ENCODE measurements at places on chromosomes 1 and 21.

DNA sequence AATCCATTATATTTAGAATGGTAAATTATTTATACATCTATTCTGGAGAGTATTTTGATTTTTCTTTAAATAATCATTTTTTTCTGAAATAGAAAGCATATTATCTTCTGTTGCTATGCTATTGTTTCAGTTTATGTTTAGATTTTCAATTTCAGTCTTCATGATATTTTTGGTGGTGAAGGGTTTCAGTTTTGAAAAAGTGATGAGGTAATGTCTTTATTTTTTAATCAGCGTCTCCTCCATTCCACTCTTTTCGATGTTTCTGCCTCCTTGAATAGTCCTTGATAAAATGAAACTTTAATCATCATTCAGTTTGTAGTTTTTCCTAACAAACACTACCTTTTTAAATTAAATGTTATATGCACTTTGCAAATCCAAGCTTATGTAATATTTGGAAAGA, 428.6 kb downstream of the PTPRC start:
- DNase-seq: no peak

GRCh38 chr1:96365076-96365475, 356.5 kb upstream of the PTBP2 start:
- no peak for DNase-seq

GRCh38 chr1:174966008-174966572, 33.7 kb upstream of the CACYBP start:
- no peak for DNase-seq

- DNase-seq: no peak
Measured at GRCh38 chr1:40997096-40997495, 17.6 kb downstream of the CTPS1 start.

- DNase-seq: no peak
Measured at GRCh38 chr1:243346468-243346867, 90.6 kb downstream of the SDCCAG8 start.

- DNase-seq: peak; percentile 40
Measured at GRCh38 chr1:39653546-39654031, 14.1 kb upstream of the HEYL start.

GRCh38 chr1:31013187-31013864, 52.2 kb downstream of the PUM1 start:
- DNase-seq: no peak

GRCh38 chr1:162276493-162276892, 100.2 kb downstream of the SPATA46 start:
- no peak for DNase-seq

GRCh38 chr1:89578946-89579684, 53.8 kb upstream of the LRRC8C start:
- no peak for DNase-seq

- no peak for DNase-seq
Measured at GRCh38 chr1:33414879-33415278, 16.0 kb downstream of the PHC2 start.

DNA sequence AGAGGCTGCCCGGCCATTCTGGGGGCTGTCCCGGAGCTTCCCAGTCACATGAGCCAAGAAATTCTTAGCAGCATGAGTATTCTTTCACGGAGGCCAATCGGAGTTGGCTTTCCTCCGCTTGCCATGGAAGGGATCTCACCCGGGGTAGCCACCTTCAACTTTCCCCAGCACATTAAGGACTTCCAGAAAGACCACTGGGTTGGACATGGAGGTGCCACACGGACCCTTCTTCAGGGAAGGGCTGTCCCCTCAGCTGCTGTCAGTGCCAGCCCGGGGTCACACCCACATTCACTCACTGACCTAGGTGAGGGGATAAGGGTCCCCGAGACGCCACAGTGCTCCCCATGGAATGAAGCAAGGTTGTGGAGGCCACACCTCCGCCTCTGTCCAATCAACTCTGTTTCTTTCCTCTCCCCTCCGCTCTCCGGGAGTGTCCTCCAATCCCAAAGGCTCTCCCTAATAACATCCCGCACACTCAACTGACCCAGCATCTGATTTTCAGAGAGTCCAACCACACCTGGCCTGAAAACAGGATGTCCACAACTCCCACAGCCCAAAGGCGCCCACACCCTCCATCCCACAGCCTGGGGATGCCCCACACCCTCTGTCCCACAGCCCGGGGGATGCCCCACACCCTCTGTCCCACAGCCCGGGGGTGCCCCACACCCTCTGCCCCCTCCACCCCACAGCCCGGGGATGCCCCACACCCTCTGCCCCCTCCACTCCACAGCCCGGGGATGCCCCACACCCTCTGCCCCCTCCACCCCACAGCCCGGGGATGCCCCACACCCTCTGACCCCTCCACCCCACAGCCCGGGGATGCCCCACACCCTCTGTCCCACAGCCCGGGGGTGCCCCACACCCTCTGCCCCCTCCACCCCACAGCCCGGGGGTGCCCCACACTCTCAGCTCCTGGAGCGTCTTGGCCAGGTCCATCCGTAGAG, 19.4 kb downstream of the RSPH1 start:
- DNase-seq: no peak

DNA sequence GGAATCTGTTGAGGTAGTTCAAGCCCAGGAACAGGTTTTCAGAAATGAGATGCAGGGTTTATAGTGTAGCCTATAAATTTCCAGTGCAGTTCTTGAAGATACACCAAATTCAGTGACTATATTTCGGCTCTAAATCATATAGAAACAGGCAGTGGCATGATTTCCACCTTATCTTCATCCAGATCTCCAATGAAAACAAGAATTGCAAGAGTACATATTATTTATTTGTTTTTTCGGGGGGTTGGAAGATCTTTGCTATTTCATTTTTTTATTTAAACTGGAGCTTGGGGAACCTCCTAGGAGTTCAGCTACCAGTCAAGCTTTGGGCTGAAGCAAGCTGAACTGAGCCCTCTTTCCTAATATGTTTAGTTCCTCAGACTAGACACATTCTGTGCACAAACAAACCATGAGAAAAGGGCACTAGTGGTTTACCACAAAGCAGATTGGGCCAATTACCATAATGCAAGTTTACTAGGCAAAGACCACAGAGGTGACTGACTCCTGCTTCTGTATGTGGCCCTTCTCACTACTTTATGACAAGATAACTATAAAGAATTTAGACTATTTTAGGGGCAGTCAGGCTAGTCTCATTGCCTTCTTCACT, 68.5 kb downstream of the RGS2 start:
- no peak for DNase-seq

- no peak for DNase-seq
Measured at GRCh38 chr1:247681288-247681897, 1.9 kb upstream of the OR13G1 start.

Measured in stimulated activated CD8-positive, alpha-beta memory T cell treated with anti-CD3 and anti-CD28 coated beads, Interleukin-15, amount 100 ng/mL, for 4 hours (primary cell).